ENCODE measurements at places on chromosomes 1 and 21. TPM values are rescaled to one million over a fixed set of nuclear protein-coding genes. Genes with fewer than 3 reads are reported as not detected.

Gene C1orf115
- total RNA-seq: 29.7 TPM

Gene ANGPTL3
- not detected for total RNA-seq

Gene CHODL
- not detected for total RNA-seq

Gene CREG1
- total RNA-seq: 6.9 TPM

Gene VHLL
- 0.09 TPM for total RNA-seq

Gene IGSF5
- total RNA-seq: not detected

Gene PTGER3
- total RNA-seq: under 0.01 TPM

Gene HAPLN2
- not detected for total RNA-seq

Gene SLC5A9
- not detected for total RNA-seq

Gene ACOT11
- total RNA-seq: 1.5 TPM

Gene IFFO2
- 26.6 TPM for total RNA-seq

Gene KRTAP10-5
- not detected for total RNA-seq

Gene HCRTR1
- total RNA-seq: 0.54 TPM

Gene RBP7
- not detected for total RNA-seq

Gene SARS1
- total RNA-seq: 187 TPM

Gene LCE1F
- total RNA-seq: not detected

Gene ITSN1
- 49.2 TPM for total RNA-seq

Gene FMN2
- not detected for total RNA-seq

Gene ST6GALNAC5
- not detected for total RNA-seq

Gene TENT5C
- 0.09 TPM for total RNA-seq

Gene AMIGO1
- total RNA-seq: 2.3 TPM

Gene FAM72D
- 0.94 TPM for total RNA-seq

Gene IGFN1
- total RNA-seq: not detected

Gene CD2
- not detected for total RNA-seq

Gene C8B
- not detected for total RNA-seq

Gene NEXN
- 6.8 TPM for total RNA-seq

Gene SSR2
- total RNA-seq: 411 TPM

Gene BMP8B
- 0.19 TPM for total RNA-seq

Gene HIVEP3
- total RNA-seq: 1.5 TPM

Gene KRTAP21-2
- not detected for total RNA-seq

Gene GBP3
- 33.7 TPM for total RNA-seq

Gene FMO1
- total RNA-seq: not detected

Gene CD1D
- total RNA-seq: not detected

Gene ARMH1
- not detected for total RNA-seq

Measured in endothelial cell of coronary artery (primary cell).